ENCODE measurements at places on chromosomes 7 and 10.

DNA sequence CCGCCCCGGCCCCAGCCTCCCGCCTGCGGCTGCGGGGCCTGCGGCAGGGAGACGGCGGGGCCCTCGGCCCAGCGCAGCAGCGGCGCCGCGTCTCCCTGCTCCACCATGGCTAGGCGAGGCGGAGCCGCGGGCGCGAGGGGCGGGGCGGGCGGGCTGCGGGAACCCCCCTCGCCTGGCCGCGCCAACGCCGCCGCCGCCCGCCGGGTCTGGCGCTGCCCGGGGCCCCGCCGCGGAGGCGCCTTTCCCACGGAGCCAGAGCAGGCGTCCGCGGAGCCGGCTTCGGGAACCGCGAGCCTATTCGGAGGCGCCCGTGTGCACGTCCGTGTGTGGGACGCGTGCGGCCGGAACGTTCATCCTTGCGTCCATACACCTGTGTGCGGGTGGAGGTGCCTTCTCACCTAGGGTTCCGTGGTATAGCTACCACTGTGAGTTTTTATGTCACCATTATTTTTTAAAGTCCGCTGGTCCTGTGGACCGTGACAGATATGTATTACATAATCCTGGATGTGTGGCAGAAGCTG, at the start of gene DENND11:
DENND11 (minus strand) TSS at position 120 of the 521 bp plus-strand sequence; CDS start at position 107, 13 bp downstream.
- DNase-seq: no peak

- DNase-seq: no peak
These were observed 10.9 kb downstream of the GPR37 start for GRCh38 chr7:124754576-124755268.

- DNase-seq: no peak
These were observed 93.5 kb downstream of the FOXP2 start for GRCh38 chr7:114508086-114508485.

DNA sequence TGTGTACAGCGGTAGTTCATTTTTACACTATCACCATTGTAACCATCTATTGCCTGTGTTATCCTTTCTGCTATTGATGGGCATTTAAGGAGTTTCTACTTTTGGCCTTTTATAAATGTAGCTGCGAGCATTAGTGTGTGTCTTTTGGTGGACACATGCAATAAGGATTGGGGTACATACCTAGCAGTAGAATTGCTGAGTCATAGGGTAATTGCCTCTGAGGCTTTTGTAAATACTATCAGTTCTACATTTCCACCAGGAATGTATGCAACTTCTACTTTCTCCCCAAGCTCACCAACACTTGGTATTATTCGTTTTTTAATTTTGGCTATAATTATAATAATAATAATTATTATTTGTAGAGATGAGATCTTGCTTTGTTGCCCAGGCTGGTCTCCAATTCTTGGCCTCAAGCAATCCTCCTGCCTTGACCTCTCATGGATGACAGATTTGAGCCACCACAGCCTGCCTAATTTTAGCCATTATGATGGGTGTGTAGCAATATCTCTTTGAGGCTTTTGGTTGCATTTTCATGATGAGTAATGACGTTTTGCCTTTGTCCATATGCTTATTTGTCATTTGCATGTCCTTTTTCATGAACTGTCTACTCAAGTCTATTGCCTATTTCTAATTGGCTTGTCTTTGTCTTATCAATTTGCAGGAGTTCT, 277.0 kb downstream of the ACTR3B start:
- DNase-seq: no peak

Measured in H9 (cell line).